ENCODE measurements at places on chromosomes 11 and 22.

GRCh38 chr22:38294193-38294592 is 21.4 kb upstream of the TMEM184B start:
- no peak for DNase-seq

DNA sequence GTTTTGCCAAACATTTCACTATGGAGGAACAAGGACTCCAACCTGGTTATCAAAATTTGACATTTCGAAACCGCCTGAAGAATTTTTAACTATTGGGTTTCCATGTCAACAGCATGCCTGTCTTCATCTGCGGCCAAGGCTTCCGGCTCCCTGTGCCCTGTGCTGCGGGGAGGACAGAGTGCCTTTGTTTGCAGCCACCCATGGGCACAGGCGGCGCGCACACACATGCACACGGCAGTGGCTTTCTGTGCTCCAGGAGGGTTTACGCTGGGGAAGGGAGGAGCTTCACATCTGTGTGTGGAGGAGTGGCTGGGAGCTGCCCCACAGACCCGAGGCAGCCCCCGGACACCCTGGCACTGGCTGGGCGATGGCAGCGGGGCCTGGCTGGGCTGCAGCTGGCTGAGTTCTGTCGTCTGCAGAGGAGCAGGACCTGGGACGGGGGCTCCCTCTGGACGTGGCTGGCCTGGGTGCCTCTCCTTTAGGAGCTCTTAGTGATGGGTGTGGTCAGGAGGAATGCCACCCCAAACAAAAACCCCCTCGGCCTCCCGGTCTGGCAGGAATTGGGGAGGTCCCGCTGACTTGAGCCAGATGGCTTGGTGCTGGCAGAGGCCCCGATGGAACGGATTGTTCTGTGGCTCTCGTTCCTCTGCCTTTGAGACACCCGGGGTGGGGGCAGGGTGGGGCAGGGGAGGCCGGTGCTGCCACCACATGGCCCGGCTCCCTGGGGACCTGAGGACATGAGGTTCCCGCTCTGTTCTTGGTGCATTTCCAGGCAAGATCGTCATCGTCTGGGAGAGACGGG is 1290.9 kb downstream of the BRD1 start:
- no peak for DNase-seq

GRCh38 chr11:111635706-111636045 is 33.4 kb downstream of the SIK2 start:
- DNase-seq = no peak

DNA sequence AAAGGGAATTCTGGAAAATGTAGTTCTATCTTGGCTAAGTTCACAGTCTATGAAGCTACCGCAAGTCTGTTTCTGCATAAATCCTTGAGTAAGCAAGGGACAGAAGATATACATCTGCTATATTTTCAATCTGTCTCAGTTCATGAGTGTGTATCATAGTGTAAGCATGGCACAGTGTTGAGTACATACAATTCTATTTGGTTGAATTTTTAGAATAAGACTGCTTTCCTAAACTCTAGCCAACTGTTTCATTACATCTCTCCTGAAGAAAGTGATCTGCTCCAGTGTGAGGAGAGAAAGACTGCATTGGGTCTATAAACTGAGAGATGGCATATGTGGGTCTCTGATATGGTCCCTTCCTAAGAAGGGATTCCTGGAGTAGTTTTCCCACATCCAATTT is 2.6 kb upstream of the CCDC81 start:
- no peak for DNase-seq

DNA sequence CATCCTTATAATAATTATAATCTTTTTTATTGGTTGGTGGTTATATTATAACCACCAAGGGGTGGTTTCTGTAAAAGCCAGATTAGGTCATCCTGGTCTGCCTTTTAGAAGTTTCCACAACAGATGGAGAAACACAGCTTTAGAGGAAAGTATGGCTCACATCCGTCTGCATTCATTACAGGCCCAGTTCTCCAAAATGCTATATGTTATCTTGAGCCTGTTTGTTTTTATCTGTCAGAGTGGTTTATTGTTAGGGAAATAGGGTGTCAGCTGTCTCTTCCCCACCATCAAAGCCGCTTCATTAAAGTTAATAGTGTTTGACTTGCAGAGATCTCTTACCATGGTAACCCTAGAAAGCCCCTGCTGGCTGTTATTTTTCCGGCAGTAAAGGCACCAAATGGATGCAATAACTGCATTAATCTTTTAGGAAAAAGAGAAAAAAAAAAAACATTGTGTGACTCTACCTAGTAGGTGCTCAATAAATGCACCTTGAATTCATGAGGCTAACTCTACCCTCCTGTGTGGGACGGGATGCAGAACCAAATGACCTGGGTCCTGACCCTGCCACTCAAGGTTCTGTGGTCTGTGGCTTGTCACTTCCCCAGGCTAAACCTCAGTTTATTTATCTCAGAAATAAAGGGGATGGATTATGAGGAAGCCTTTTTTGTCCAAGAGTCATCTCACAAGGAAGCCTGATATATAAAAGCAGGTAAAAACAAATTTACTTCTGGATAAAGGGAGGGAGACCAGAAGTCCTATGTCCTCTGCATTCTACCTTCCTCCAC is 118.3 kb downstream of the WT1 start:
- DNase-seq = no peak

DNA sequence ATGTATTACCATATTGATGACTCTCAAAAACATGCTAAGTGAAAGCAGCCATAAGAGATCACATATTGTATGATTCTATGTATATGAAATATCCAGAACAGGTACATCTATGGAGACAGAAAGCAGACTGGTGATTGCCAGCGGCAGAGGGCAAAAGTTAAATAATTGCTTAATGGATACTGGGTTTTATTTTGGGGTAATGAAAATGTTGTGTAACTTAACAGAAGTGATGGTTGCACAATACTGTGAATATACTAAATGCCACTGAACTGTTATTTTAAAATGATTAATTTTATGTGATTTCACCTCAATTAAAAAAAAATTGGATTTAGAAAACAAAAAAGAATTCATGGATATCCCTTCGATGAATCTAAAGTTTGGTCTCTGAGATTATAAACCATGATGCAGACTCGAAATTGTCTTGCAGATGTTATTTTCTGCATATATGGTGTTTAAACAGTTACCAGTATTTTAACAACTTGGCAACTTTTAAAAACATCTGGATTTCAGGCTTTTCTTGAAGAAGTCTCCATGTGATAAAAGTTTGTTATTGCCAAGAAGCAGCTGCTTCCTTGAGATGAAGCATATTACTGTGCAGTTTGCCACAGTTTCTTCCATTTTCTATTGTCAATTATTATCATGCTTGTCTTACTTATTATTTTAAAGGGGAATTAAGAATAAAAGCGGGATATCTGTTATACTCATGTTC is 38.1 kb downstream of the LARGE2 start:
- no peak for DNase-seq
